ENCODE measurements at places on chromosomes 5 and 9. TPM values are rescaled to one million over a fixed set of nuclear protein-coding genes. Genes with fewer than 3 reads are reported as not detected.

The LIFR gene
- total RNA-seq = not detected

The TAF1L gene
- total RNA-seq = not detected

The GABRB2 gene
- not detected for total RNA-seq

The SLC28A3 gene
- 2.8 TPM for total RNA-seq

The SLC4A9 gene
- 0.41 TPM for total RNA-seq

The RANBP3L gene
- not detected for total RNA-seq

The GOLGA2 gene
- 46.2 TPM for total RNA-seq

The IL3 gene
- total RNA-seq = 9.7 TPM

The C9 gene
- total RNA-seq = not detected

The LRSAM1 gene
- total RNA-seq = 20.1 TPM

The DDX4 gene
- total RNA-seq = not detected

The SGCD gene
- 0.14 TPM for total RNA-seq

The PHF24 gene
- total RNA-seq = 0.06 TPM

The ZNF454 gene
- not detected for total RNA-seq

The CNTNAP3B gene
- not detected for total RNA-seq

The RASEF gene
- not detected for total RNA-seq

The CSF1R gene
- total RNA-seq = 5.2 TPM

The CCL27 gene
- not detected for total RNA-seq

The PDCD1LG2 gene
- 0.19 TPM for total RNA-seq

The ADRB2 gene
- total RNA-seq = 1.1 TPM

The F2RL1 gene
- 2.0 TPM for total RNA-seq

The PITX1 gene
- total RNA-seq = 0.62 TPM

The PCDHB15 gene
- total RNA-seq = not detected

The ZBED3 gene
- total RNA-seq = 0.20 TPM

The TAF11L5 gene
- not detected for total RNA-seq

The PNPLA7 gene
- 4.4 TPM for total RNA-seq

The FOCAD gene
- total RNA-seq = 27.9 TPM

The GABRG2 gene
- total RNA-seq = not detected

The TNPO1 gene
- 87.4 TPM for total RNA-seq

The F2RL2 gene
- not detected for total RNA-seq

The TMEM174 gene
- not detected for total RNA-seq

The SOHLH1 gene
- not detected for total RNA-seq

The AIF1L gene
- total RNA-seq = 3.1 TPM

The MEF2C gene
- 0.27 TPM for total RNA-seq

The PDE8B gene
- not detected for total RNA-seq

The AK8 gene
- not detected for total RNA-seq

The OBP2B gene
- total RNA-seq = not detected

The IFNK gene
- not detected for total RNA-seq

The ACER2 gene
- total RNA-seq = 1.2 TPM

Data from activated naive CD4-positive, alpha-beta T cell treated with anti-CD3 and anti-CD28 coated beads, Interleukin-2, amount 50 U/mL, for 72 hours (primary cell).